ENCODE measurements at places on chromosomes 1 and 21.

DNA sequence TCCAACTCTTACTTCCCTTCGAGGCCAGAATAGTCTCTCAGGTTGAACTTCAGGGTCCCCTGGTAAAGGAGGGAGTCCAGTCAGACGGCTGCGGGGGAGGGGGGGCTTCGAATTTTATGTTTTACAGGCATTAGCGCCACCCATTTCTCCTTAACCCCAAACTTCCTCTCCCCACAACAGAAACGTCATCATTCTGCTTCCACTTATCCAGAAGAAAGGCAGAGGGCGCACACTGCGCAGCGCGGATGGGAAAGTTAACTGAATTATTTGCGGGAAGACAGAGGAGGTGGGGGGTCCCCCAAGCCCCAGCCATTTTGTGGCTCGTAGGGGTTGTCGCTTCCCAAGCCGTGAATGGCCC lies 529 bp upstream of the PRMT2 start:
- DNase-seq: no peak

- no peak for DNase-seq
Observed at GRCh38 chr1:160776178-160776577, 19.8 kb upstream of the LY9 start.

- no peak for DNase-seq
Observed at GRCh38 chr1:241271427-241271826, 85.6 kb downstream of the RGS7 start.

DNA sequence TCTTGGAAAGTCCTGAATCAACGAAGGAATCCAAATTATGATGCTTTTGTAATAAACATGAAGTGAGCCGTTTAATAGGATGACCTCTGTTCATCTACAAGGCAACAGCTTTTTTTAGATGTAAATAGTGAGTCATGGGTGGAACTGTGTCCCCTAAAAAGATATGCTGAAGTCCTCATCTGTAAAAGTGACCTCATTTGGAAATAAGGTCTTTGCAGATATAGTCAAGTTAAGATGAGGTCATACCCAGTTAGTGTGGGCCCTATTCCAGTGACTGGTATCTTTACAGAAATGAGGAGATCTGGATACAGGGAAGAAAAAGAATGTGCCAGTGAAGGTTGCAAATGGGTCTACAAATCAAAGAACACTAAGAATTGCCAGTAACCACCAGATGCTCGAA lies 1287.3 kb upstream of the ADGRL4 start:
- DNase-seq: no peak

DNA sequence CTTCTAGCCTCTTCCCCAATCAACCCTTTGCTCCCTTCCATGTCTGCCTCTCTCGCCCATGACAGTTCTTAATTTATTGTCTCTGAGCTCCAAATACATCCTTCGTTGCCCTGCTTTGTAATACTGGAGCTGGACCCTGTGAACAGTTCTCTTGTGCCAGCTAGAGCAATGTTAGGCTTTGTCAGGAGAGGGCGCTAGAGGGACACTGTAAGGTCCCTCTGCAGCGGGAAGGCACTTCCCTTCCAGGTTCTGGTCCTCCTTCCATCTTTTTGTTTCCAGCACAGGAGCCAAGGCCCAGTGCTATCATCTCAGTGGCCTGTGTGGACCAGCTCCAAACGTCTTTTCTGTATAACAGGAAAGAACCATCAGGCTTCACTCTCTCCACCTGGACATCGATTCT lies 95.9 kb downstream of the PTPRU start:
- DNase-seq: no peak

DNA sequence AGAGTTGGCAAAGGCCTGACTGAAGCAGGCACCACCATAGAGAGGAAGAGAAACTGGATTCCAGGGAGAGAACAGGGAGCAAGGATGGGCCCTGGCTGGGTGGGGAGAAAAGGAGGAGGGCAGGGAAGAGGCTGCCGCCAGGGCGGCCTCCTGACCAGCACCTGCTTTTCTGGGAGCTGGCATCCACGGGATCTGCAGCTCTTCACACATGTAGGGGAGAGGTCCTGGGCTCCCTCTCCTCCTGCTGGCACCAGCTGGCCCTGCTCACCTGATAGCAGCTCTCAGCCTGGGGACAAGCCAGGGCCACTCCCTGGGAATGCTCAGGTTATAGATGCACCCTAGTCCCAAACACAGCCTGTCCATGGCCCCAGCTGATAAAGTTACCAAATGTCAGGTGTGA lies 39.9 kb downstream of the TEX35 start:
- DNase-seq: no peak

DNA sequence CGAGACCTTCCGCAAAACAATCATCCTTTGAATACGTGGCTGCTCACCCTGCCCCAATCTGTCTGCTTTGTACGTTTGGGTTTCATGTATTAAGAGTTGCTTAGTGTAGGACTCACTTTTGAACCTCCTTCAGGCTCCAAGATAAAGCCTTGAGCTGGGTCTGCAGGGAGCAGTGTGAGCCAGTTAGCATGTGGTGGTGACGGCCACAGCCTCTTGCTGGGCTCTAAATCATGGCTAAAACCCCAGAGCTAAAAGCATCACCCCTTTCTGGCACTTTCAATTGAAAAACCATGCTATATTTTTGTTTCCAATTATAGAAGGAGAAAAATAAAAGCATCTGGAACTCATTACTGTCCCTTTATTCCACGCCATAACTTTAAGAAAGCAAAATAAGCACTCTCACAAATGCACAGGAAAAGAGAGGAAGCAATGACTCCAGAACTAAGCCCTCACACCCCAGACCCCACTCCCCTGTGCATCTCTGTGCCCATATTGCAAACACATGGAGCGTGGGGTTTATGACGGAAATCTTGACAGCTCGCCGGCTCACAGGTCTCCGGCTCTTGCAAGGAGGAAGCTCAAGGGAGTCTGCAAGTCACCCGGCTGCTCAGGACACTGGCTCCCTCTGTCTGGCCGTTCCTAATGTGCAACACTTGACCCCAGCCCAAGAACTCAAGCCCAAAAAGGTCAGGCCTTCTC lies 135.5 kb downstream of the MIS18A start:
- DNase-seq: no peak

DNA sequence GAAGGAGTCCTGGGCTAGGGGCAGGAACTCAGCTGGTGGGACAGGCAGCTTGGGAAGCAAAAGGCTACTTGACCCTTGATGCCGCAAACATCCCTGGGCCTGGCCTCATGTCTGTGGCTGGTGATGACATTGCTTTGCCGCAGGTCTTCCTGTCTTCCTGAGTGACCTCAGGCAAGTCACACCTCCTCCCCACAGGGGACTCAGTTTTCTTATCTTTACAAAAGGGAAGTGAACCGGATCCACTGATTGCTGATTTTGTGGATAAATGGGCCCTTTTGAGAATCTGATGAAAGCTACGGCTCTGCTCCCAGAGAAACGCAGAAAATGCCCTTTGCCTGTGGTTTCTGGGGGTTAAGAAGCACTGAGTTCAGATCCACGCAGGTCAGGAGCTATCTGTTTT lies 20.7 kb downstream of the PLOD1 start:
- DNase-seq: no peak

- no peak for DNase-seq
Observed at GRCh38 chr21:36776981-36777617, 78.2 kb downstream of the SIM2 start.

DNA sequence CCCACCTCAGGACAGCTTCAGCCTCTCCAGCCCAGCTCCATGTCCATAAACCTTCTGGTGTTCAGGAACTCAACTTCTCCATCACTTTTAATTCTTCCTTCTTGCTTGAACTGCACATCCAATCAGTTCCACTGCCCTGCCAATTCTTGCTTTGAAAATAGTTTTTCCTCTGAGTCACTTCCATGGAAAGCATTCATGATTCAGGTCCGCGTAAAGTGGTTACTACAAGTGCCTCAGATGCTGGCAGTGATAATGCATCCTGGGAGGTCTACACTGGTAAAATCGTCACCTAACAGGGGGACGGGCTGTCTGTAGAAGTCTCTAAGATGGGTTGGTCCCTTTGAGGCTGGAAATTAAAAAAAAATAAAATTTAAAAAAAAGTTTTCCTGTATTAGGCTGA lies 25.9 kb upstream of the RCAN1 start:
- no peak for DNase-seq

GRCh38 chr21:41071258-41072171 lies 96.4 kb upstream of the BACE2 start:
- no peak for DNase-seq

DNA sequence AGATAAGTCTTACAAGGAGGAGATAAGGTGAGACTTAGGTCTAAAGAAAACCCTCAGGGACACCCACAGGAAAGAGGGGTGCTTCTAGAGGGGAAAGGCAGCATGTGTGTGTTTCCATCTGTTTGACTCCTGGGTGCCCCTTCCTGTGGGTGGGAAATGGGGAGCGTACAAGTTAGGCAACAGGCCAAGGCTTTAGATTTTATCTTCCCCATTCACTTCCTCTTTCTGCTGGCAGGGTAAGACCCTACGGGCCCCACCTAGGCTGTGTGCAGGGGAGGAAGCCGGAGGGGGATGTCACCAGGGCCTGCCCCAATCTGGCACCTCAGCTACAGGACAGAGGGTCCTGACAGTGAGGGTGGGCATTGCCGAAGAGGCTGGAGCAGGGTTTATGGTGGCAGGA lies 2.5 kb upstream of the OLIG1 start:
- DNase-seq: no peak

- DNase-seq: no peak
Observed at GRCh38 chr1:150563340-150564038, 14.3 kb downstream of the ADAMTSL4 start.

- DNase-seq: no peak
Observed at GRCh38 chr1:38283696-38284470, 237.3 kb upstream of the POU3F1 start.

GRCh38 chr1:93448983-93449804 lies 1.3 kb downstream of the FNBP1L start:
- DNase-seq: no peak

- no peak for DNase-seq
Observed at GRCh38 chr1:225921734-225922709, 2.0 kb downstream of the PYCR2 start.

DNA sequence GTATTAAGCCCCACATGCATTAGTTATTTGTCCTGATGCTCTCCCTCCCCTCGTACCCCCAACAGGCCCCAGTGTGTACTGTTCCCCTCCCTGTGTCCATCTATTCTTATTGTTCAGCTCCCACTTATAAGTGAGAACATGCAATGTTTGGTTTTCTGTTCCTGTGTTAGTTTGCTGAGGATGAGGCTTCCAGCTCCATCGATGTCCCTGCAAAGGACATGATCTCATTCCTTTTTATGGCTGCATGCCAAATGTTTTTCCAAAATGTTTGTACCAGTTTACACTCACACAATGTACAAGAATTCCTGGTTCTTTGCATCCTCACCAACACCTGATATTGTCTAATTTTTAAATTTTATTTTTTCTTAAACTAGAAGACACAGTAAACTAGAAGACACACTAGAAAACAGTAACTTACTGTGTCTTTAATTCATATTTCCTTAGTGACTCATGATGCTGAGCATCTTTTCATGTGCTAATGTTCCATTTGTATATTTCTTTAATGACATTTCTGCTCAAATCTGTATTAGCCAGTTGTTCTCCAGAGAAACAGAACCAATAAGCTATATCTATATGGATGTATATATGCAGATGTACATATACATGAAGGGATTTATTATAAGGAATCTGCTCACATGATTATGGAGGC lies 19.4 kb upstream of the USP1 start:
- no peak for DNase-seq

GRCh38 chr1:156483397-156483796 lies 17.2 kb downstream of the MEF2D start:
- DNase-seq: no peak

All from stimulated activated CD8-positive, alpha-beta memory T cell treated with anti-CD3 and anti-CD28 coated beads, Interleukin-2, amount 100 ng/mL, for 1 hour (primary cell).